ENCODE measurements at places on chromosomes 3 and 15.

GRCh38 chr3:188646592-188646991 lies 492.6 kb downstream of the LPP start:
- no peak for DNase-seq

DNA sequence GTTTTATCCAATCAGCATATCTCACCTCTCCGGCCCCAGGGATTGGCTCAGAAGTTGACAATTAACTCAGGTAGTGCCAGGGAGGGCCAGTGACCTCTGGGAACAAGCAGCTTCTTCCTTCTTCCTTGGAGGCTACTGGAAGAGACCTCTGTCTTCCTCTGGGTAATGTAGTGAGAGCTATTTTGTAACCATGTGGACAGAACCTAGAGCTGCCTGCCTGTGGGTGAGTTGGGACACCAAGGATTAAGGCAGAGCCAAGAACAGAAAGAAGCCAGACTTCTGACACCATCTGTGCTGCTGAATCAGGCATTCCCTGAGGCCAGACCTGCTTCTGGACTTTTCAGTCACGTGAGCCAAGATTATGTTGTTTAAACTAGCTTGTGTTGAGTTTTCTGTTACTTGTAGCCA lies 5.9 kb upstream of the NDUFAF1 start:
- no peak for DNase-seq

GRCh38 chr15:75923756-75924155 lies 20.1 kb downstream of the FBXO22 start:
- no peak for DNase-seq

GRCh38 chr3:23713641-23714040 lies 92.1 kb upstream of the UBE2E1 start:
- no peak for DNase-seq

- peak; percentile 84 for DNase-seq
Measured at GRCh38 chr3:186772701-186773417, 10.5 kb upstream of the EIF4A2 start.

DNA sequence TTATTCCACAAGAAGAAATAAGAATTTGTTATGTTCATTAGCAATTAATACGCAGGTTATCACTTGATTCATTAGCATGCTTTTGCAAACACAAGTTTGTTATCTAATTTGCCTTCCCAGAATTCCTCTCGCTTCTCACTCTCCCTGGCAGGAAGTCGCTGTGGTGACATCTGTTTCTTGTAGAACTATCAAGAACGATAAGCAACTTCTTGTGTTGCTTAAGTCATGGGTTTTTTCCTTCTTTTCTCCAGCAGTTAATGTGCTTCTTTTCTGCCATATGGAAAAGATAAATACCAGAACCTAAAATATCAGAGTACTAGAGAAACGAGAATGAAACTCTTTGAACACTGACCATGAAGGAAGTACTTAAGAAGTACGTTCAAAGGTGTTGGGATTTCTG lies 99.8 kb upstream of the CHMP2B start:
- no peak for DNase-seq

GRCh38 chr3:145903472-145904013 lies 257.4 kb downstream of the PLOD2 start:
- DNase-seq: no peak

- no peak for DNase-seq
Measured at GRCh38 chr3:108823227-108823626, 641 bp downstream of the TRAT1 start.

GRCh38 chr3:197117114-197117513 lies 87.5 kb upstream of the MELTF start:
- no peak for DNase-seq

DNA sequence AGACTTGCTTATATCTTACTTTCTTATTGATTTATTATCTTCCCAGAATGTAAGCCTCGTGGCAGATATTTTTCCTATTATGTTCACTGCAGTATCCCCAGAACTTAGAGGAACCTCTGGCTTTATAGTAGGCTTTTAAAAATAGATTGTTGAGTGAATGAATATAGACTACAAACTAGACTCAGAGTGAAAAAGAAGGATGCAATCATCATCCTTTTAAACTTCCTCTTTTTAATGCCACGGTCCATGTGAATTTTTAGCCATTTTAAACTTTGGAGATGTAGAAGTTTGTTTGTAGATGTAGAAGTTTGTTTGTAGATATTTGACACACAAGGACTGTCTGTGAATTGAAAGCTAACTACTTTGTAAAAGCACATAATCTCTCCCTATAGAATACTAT lies 7.2 kb upstream of the P2RY12 start:
- DNase-seq: no peak

DNA sequence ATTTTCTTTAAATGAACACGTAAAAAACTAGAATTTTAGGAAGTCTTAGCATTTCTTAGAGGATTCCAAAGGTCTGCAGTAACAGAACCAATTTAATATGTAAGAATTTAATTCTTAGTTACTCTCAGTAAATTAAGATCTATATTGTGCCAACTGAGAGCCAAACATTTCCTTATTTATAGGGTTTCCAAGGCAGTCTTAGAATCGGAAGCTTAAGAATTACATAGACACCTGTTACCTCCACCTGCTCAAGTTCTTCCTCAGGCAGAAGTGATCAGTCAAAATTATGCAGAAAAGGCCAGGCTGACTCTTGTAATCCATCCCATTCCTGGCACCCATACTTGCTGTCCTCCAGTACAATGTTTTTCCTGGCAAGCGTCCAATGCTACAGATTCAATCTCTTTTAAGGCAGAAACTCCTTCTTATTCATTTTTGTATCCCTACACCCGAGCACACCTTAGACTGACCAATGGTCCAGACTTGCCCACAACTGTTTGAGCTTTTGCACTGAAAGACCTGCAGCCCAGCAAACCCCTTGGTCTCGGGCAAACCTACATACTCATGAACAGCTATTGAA lies 64.3 kb downstream of the NCEH1 start:
- no peak for DNase-seq

GRCh38 chr15:78077053-78077870 lies at the start of gene TBC1D2B:
TBC1D2B (minus strand) TSS chr15:78077711; CDS start chr15:78077652, 59 bp downstream.
- DNase-seq: peak; percentile 83

DNA sequence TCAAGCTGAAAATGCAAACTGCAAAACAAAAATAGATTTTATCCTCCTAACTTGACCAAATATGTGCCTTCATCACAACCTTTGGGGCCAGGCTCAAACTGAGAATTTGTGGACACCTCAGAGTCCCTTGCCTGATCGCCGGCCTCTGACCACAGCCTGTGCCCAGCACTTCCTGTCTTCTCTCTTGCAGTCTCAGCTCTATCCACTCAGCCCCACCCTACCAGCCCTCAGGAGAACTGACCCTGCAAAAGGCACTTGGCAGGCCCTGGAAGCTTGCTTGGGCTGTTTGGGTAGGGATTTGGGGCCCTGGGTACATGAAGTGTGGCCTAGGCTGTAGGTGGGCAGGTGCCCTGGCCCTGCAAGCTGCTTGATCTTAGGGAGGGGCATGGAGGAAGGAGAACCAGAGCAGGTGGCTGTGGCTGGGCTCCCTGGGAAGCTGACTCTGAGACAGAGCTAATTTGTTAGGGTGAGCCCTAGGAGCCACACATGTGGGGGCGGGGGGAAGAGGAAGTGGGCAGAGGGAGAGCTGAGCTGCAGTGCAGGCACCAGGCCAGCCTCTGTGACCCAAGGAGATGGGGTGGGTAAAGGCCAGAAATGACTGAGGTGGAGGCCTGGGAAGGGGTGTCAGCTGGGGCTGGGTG lies 8.6 kb downstream of the CLEC3B start:
- DNase-seq: peak; percentile 41

DNA sequence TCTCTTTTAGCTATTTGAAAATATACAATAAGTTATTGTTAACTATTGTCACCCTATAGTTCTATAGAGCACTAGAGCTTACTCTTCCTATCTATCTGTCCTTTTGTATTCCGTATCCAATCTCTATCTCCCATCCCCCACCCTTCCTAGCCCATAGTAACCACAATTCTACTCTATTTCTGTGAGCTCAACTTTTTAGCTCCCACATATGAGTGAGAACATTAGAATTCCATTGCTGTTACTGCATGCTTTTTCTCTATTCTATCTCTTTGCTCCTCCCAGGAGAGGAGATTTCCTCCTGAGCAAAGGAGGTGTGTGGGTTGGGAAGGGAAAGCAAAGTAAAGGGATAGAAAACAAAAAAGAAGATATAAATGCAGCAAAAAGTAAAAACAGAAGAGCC lies 105.6 kb upstream of the SLC4A7 start:
- DNase-seq: no peak

DNA sequence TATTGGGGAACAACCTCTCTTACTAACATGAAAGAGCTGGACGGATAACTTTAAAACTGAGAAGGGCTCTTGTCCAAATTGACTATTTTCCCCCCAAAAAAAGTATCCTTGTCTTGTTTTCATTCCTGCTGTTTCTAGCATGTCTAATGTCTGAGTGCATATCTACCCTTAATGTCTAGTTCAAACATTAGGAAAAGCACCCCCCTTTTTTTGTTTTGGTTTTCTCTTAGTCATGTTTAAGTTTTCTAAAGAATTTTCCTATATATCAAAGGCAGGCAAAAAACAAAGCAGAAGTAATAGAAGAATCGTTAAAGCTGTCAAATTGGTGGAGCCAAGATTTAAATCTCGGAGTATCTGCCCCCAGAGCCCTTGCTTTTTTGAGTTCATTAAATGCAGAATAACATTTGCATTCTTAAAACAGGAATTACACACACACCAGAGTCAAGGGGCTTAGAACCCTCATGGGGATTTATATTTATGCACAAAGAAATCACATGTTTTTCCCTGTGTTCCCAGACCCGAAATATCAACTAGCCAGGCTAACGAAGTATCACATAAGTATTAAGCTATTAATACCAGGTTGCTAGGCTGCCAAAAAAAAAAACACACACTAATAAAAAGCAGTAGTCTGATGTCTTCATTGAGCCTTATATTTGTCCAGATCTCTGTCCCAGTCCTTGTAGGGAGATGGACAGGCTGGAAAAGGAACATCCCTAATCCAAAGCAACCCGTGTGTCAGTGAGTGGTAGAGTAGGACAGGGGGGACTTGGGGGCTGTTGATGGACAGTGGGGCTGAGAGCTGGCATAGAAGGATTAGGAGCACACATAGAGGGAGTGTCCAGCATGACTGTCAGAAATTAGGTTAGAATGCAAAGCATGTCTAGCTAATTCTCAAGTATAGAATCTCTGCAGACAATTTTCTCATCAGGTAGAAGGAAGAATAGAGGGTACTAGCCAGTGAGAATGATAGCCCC lies 103.6 kb upstream of the BFSP2 start:
- DNase-seq: no peak

GRCh38 chr3:53320697-53321096 lies 26.6 kb downstream of the DCP1A start:
- DNase-seq: no peak

All from GM10248 (cell line).